ENCODE measurements at places on chromosomes 16 and 17.

GRCh38 chr16:66695471-66695934, 1.0 kb downstream of the CMTM4 start:
- no peak for DNase-seq

DNA sequence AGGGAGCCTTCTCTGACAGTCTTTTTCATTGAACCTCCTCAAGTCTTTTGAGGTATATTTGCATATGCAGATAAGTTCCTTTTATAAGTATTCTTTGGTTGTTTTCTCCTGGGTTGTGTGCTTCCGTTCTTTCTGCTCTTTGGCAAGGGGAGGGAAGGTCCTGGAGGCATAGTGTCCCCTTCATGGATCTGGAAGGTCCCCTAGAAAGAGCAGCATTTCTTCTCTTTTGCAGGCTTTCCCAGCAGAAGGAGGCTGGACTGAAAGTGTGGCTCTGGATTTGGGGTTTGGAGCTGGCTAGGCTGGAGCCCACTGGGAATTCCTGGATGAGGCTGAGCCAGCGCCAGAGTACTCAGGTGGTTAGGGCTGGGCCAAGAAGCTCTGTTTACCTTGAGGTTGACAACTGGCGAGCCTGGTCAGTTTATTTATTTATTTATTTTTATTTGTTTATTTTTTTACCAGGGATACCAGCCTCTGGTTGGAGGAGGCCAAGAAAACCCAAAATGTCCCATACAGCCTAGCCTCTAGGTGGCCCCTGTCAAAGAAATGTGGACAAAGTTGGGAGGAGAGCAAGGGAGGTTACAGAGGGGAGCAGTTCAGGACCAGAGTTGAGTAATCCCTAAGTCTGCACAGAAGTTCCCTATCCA, 5.4 kb upstream of the TOP2A start:
- DNase-seq: no peak

- DNase-seq: no peak
Measured at GRCh38 chr17:2972749-2973148, 90.7 kb downstream of the OR1D5 start.

GRCh38 chr17:8965394-8966168, at the start of gene PIK3R5:
Gene PIK3R5, minus strand, starts transcription at chr17:8965707. Its CDS starts 54,213 bp downstream, at chr17:8911494.
- no peak for DNase-seq

GRCh38 chr17:10036511-10037061, 131.5 kb upstream of the RCVRN start:
- DNase-seq: no peak

DNA sequence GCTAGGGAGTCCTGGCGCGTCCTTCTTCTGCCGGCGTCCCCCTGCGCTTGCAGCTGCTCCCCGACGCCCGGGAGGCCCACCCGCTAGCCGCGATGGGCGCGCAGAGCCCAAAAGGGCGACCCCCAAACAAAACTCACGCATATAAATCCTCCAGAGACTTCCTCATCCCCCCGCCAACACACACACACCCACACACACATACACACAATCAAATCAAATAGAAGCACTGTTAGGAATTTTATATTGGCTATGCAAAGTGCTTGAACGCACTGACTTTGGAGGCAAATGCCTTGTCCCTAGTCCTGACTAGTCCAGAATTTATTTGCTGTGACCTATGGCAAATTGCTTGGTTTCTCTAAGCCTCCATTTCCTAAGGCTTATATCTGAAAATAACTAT, 23.8 kb upstream of the CRYM start:
- DNase-seq: no peak

- DNase-seq: no peak
Measured at GRCh38 chr17:3557768-3558583, at the start of gene TRPV3. Gene TRPV3, minus strand, starts transcription at chr17:3557812. Its CDS starts 2,962 bp downstream, at chr17:3554850.

DNA sequence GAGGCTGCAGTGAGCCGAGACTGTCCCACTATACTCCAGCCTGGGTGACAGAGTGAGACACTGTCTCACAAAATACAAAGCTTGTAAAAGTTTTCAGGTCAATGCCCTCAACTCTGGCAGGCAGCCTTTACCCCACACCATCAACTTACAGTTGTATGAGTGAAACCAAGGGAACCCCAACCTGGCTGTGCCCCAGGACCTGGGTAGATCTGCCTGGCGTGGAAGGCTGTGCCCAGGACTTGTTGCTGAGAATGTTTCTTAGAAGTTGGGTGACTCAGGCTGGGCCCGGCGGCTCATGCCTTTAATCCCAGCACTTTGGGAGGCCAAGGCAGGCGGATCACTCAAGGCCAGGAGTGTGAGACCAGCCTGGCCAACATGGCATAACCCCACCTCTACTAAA, 7.8 kb downstream of the CES3 start:
- no peak for DNase-seq

DNA sequence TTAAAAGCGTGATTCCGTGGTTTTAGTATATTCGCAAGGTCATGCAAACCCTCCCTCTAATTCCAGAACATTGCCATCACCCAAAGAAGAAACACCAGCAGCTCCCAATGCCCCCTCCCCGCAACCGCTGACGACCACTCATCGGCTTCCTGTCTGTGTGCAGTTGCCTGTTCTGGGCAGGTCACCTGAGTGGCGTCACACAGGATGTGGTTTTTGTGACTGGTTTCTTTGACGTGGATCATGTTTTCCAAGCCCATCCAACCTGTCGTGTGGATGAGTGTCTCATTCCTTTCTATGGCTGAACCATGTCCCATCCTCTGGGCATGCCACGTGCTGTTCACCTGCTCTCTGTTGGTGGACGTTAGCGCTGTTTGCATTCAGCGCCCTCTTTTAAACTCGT, 8.2 kb upstream of the ATP2C2 start:
- DNase-seq: no peak

GRCh38 chr17:30084788-30085187, 31.8 kb upstream of the NSRP1 start:
- no peak for DNase-seq

- DNase-seq: no peak
Measured at GRCh38 chr16:86959091-86959651, 358.0 kb downstream of the C16orf95 start.

- no peak for DNase-seq
Measured at GRCh38 chr17:50097455-50097854, 2.3 kb downstream of the PDK2 start.

DNA sequence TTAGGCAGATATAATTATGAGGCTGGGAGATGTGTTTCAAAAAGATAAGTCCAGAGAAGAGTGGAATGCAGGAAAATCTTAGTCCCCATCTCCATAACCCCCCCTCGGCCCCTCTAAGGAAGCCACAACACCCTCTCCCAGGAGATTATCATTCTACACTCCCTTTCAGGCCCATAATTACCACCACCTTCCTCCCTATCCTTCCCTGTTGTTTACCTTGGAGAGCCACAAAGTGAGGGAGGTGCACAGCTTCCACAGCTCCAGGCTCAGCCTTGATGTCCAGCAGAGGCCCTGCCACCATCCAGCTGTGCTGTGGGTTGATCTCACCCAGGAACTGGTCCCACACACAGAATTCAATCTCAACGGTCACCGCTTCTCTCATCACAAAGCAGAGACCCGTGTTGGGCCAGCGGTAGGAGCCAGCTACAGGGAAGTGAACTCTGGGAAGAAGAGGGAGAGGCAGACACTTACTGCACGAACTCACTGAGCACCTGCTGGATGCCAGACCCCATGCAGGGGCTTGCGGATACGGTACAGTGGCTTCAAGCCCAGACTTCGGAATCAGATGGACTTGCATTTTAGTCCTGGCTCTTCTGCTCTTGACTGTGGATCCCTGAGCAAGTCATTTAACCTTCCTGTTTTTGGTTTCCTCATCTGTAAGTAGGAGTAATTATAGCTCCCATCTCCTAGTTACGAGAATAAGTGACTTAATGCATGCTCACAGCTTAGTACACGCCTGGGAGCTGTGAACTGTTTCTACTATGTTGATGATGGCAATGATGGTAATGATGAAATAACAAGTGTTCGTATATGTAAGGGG, 44.1 kb downstream of the MIS12 start:
- DNase-seq: no peak

DNA sequence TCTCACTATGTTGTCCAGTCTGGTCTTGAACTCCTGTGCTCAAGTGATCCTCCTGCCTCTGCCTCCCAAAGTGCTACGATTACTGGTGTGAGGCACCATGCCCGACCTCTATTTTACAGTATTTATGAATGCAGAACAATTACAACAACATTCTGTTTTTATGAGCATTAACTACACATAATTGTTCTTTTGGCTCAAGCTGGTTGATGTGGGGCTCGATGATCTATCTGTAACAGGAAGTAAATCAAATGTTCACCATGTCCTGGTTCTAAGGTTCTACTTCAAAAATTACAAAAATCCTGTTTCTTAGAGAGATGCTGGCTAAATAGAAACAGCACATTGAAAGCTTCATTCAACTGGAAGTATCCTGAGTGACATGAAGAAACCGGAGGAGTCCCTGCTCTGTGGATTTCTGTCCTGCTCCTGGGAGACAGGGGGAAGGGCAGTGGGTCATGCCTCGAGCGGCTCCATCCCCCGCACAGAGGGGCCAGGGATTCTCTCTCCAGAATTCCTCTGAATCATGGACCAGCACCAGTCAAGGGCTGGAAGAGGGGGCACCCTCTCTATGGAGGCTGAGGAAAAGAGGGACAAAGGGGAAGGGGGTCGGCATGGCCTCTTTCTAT, 31.5 kb downstream of the FA2H start:
- DNase-seq: no peak

- DNase-seq: no peak
Measured at GRCh38 chr17:41294016-41294415, 8.6 kb downstream of the KRTAP29-1 start.

- no peak for DNase-seq
Measured at GRCh38 chr17:65254166-65254565, 117.0 kb downstream of the RGS9 start.

- DNase-seq: no peak
Measured at GRCh38 chr17:71145486-71145885, 975.3 kb upstream of the SOX9 start.

GRCh38 chr16:9441012-9441411, 349.6 kb downstream of the HAPSTR1 start:
- DNase-seq: no peak

DNA sequence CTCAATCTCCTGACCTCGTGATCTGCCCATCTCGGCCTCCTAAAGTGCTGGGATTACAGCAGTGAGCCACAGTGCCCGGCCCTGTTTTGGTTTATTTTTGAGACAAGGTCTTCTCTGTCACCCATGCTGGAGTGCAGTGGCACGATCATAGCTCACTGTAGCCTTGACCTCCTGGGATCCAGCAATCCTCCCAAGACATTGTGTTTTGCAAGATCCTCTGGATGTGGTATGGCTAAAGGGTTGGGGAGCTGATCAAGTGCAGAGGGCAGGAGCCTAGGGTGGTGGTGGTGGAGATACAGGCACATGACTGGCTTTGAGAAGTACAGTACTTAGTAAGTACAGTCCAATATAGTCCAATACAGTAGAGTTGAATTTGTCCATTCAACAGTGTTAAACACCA, 16.6 kb upstream of the TNS4 start:
- no peak for DNase-seq

DNA sequence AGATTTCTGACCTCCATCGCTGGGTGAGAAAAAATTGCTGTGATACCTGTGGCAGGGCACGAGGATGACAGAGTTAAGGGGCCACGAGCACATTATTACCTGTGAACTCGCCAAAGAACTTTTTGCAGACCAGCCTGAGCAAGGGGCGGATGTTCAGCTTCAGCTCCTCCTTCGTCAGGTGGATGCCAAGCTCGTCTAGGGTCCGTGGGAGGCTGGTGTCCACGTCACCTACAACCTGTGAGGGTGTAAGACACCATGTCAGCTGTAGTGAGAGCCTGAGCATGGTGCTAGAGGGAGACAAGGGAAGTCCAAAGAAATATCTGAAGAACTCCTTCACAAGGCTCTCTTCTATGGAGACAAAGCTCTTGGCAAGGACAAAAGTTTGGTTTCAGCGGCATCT, 17.1 kb downstream of the HIGD1B start:
- no peak for DNase-seq

DNA sequence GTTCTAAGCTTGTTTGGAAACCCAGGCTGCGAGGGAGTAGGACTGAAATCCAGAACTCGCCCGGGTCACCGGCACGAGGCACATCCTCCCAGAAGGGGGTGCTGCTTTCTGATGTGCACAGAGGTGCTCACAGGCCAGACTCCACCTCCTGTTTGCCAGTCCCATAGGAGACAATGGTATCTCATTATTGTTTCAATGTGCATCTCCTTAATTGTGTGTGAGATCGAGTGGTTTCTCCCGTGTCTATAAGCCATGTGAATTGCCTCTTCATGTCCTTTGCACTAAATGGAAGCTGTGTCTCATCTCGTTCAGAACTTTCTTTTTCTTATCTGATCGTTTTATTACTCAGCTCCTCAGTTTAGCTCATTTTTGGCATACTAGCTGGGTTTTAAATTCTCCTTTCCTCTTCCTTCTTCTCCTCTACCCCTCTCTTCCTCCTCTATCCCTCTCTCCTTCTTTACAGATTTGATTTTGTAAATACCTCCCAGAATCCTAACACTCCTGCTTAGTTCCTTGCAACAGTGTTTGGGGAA, 32.1 kb upstream of the PRKCB start:
- no peak for DNase-seq

DNA sequence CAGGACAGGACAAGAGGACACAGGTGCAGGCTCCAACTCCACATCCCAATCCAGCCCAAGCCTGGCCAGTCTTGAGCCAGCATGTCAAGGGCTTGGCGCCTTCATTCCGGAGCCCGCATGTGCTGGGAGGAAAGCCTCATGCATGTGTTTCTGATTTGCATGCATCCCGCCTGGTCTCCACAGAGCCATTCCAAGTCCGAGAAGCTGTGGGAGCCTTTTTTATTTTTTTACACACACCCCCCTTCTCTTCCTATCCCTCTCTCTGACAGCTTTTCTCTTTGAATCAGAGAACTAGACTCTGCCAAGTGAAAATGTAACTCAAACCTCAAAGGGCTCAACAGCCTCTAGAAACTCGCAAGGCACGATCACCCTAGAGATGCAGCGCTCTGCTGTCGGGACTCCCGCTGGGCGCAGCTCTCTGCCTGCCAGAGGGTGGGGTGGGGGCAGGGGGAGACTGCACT, 45.1 kb downstream of the NOG start:
- DNase-seq: no peak

DNA sequence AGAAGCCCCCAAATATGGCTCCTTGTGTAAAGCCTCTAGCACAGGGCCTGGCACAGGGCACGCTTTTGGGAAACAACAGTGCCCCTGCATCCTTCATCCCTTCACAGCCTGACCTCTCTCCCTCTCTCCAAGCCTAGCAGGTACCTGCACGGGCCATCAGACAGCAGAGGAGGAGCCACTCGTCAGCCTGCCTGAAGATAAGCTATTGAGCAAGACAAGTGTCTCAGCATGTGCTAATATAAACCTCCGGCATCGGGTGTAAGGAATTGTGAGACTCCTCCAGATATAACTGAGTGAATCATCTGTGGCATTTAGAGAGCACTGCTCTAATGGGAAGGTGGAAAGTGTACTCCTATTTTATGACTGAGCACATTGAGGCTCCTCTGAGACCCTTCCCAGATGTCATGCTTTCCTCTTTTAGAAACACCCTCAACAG, 38.3 kb downstream of the TBX4 start:
- no peak for DNase-seq

DNA sequence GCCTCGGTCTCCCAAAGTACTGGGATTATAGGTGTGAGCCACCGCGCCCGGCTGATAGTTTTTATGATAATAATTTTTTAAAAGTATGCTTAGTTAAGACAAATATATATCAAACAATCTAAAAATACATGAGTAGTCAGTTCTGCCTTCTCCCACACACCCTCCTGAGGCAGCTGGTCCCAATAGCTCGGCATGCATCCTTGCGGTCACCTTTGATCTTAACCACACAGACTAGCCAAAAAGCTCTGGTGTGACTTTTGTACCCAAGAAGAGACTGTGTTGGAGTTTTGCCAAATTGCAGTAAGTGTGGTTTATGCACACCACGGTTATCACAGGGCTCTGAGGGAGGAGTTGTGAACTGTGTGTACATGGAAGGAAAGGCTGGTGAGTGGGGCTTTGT, 25.6 kb downstream of the ATP6V0A1 start:
- DNase-seq: no peak

Measured in smooth muscle cell of the brain vasculature (primary cell).